Nucleus accumbens (tissue), 56 donors: ENCODE measurements at places on chromosomes 6 and 20.

GRCh38 chr6:45479834-45480751 lies 102.4 kb upstream of the SUPT3H start:
- no peak for DNase-seq

- DNase-seq: no peak
Measured at GRCh38 chr6:151443454-151443853, 8.5 kb downstream of the RMND1 start.

DNA sequence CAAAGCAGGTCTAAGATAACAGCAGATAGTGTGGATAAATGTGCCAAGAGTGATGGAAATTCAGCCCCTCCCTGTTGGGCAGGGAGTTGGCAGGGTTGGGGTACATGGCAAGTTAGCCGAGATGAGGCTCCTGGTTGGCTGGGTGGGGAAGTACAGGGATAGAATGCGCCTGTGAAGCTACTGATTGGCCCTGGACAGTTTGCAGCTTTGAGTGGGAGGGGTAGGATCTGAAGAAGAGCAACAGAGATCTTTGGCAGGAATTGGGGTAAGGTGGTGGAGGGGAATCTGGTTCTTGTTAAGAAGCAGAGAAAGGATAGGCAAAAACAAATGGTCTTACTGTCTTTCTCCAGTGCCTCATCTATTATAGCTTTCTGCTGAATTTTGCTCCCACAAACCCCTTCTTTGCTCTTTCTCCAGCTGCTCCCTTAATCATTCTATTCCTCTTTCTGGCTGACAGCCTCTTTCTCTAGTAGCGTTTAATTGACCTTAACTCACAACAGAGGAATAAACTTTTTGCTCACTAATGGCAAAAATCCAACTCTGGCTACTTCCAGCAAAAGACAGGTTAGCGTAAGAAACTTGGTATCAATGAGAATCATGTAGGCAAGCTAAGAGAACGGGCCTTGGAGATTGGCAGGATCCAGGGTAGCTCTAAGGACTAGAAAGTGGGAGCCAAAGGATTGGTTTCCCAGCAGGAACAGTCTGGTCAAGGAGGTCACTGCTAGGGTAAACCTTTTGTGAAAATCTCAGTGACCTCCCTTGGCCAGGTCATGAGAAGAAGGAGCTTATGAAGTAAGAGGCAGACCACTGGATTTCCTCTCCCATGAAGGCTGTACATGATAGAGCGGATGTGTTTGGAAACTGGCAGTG lies 86.3 kb upstream of the CARMIL1 start:
- no peak for DNase-seq

DNA sequence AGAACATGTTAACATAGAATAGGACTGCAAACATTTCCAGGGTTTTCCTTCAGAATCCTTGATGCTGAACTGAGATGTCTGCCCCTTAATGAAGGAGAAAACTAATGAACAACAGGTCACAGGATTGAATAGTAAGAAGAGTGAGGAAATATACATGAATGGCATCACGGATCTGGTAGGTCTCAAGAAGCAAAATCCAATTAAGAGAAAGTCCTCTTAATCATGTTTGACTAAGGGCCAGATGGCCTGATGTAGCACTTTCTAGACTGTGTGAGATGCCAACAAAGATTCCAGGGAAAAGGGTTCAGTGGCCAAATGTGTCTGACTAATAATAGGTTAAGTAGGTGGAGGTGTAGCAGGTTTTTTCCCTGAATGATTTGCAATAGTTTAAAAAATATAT lies 13.7 kb upstream of the SHPRH start:
- no peak for DNase-seq

GRCh38 chr6:130885392-130886192 lies 58.4 kb downstream of the SMLR1 start:
- no peak for DNase-seq

DNA sequence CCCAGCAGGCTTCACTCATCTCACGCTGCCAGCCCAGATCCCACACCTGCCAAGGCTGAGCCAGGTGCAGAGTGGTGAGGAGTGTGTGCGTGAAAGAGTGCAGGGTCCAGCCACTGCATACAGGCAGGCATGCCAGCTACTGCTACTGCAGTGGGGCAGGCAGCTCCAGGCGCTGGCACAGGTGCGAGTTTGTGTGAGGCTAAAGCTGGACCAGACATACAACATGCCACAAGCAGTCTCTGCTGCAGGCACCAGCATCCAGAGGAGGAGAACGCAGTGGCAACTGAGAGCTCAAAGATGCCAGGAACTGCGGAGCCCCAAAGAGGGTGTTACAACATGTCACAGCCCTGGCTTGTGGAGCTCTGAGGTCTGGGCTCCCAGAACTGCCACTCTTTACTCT lies 149.8 kb downstream of the EYS start:
- DNase-seq: no peak

DNA sequence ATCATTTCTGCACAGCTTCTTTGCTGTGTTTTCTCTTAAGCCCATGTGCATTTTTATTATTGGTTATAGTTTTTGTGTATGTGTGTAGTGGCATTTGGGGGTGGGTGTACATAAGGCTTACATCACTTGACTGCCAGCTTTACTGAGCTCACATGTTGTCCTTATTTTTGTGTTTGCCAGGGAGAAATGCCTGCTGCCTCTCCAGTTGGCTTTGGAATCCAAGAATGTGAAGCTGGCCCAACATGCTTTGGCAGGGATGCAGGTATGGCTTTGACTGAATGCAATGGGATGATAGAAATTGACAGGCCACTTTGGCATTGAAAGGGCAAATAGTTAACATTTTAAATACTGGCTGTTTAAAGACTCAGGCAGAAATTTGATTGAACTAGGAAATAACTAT lies 11.4 kb downstream of the PBOV1 start:
- DNase-seq: no peak

DNA sequence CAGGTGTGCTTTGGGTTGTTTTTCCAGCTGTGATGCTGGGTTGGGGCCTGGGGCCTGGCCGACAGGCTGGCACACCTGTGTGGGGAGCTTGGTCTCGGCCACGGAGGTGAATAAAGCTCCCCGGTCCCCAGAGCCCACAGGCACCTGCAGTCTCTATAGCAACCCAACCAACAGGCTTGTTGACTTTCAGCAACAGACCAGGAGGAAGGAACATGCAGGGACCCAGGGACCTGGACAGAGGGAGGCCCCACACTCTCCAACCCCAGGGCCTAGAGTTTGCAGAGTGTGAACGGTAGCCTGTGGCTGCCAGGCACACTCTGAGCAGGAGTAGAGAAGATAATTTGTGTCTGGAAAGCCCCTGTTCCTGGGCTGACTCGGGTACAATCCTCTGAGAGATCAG lies 14.6 kb upstream of the SYNJ2 start:
- DNase-seq: no peak

DNA sequence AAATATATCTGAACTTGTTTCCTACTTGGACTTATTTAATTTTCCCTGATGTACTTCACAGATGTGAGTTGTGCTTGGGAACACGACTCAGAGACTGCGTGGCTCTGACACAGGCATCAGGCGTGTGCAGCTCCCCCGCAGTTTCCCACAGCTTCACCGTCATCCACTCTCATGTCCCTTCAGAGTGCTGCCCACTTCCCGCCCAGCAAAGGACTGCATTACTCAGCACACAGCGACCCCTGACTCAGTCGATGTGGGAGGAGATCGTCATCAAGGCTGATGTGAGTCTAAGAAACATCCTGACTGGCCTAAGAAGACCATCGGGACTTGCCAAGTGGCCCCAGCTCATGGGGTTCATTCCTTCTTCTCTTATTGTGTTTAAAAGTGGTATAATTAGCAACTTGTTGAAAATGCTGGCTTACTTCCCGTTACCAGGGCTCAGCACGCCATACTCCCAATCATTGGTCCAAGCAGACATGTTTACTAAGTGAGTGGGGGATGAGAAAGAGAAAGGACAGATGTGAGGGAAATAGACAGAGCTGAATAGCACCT lies 539.4 kb upstream of the JARID2 start:
- DNase-seq: no peak

- no peak for DNase-seq
Measured at GRCh38 chr6:55963301-55963700, 87.9 kb upstream of the BMP5 start.

DNA sequence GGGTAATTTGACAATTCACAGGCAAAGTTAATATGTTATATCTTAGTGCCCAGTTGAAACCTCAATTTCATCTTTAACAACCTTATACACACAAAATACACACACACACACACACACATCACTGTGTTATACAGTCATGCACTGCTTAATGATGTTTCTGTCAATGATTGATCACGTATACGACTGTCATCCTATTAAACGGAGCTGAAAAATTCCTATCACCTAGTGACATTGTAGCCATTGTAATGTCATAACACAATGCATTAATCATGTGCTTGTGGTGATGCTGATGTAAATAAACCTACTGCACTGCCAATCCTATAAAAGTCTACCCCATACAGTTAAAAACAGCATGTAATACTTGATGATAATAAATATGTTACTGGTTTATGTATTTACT lies 64.8 kb upstream of the HLA-E start:
- DNase-seq: no peak

DNA sequence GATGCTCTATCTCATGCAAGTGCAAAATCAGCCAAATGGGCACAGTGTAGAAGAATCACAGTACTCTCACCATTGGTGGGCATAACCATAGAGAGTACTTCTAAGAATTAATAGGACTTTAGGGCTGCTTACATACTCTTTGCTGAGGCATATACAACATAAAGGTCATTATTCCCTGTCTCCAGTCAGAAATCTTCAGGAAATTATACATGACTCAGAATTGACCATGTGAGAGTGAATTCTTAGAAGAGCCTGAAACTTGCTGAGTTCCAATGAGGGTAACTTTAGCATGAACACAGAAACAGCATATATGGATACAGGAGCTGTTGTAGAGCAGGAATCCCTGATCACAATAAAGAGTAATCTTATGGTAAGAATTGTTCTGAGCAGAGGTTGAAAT lies 498.7 kb downstream of the TENT5A start:
- no peak for DNase-seq

GRCh38 chr20:49964964-49965780 lies 17.6 kb upstream of the SNAI1 start:
- no peak for DNase-seq

GRCh38 chr6:112503091-112503596 lies 156.0 kb downstream of the RFPL4B start:
- DNase-seq: peak; percentile 39

DNA sequence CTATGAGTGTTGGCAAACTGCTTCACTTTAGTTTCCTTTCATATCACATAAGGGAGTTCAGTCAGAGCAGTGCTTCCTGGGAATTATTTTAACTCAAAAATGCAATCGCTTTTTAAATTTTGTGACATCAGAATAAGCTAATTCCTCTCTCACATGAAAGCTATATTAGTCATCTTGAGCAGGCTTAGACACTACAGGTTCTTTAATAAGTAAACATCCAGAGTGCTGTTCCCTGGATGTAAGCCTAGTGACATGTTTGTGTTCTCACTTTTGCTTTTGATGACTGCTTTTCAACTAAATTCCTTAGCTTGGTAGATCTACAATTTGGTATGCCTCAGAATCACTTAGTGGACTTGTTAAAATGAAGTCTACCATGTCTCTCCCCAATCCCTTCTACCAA lies 252.7 kb upstream of the POU3F2 start:
- no peak for DNase-seq

GRCh38 chr6:57087916-57088315 lies 2.1 kb upstream of the ZNF451 start:
- no peak for DNase-seq

- DNase-seq: no peak
Measured at GRCh38 chr20:38272961-38273360, 12.4 kb upstream of the KIAA1755 start.

- DNase-seq: no peak
Measured at GRCh38 chr20:41483553-41483930, 116.9 kb upstream of the EMILIN3 start.

- DNase-seq: no peak
Measured at GRCh38 chr6:142886431-142887170, 58.4 kb downstream of the HIVEP2 start.

GRCh38 chr6:17971128-17972073 lies 16.0 kb downstream of the KIF13A start:
- DNase-seq: no peak

DNA sequence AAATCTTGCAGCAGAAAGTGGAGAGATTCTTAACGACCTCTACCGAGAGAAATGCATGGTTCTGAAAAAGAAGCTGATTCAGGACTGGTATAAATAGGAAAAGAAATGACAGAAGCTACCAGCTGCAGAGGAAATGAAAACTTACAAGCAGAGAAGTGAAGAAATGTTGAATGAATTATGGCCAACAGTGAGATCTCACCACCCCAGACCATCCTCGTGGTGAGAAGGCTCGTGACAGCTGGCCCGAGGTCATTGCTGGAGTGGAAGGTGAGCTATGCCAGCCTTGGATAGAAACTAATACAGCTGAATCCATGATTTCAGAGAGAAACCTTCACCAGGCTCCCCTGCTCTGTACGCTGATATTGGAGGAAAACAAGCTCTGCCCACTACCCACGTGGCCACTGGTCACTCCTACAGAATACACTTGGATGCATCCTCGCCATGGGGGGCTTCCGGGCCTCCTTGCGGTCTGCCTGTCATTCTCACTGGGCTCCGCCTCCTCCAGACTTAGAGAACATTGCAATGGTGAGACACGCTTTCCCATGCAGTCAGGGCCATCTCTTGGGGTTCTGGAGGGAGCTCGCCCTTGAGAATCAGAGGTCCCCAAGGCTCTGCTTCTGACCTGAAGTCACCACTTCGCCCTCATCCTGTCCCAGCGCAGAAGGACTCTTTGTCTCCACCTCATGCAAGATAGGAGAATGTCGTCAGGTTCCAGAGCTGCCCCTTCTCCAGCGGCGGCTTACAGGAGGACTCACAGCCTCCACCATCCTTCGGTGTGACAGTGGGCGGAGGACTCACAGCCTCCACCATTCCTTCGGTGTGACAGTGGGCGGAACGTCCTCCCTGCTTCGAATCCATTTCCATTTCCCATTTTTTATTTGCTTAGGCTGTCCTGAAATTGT lies 10.6 kb upstream of the TUBB2B start:
- DNase-seq: no peak

DNA sequence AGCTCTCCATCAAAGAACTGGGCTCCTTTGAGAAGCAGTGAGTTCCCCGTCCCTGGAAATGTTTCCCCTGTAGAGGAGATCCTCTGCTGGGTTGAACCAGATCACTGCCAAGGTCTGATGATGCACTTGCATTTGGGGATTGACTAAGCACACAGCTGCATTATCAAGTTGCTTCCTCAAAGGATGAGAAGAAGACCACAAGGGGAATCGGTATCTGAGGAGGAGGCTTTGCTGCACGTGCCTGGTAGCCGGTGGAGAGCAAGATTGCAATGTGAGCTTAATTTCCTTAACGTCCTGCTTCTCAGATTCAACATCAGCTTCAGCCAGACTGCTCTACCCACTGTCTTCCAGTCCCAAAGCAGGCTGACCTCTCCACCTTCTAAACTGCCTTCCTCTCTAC lies 128.8 kb upstream of the STMND1 start:
- no peak for DNase-seq

- no peak for DNase-seq
Measured at GRCh38 chr6:72203983-72204382, 317.6 kb downstream of the RIMS1 start.
